Psoas muscle (tissue), 8 donors: ENCODE measurements at places on chromosomes 4 and X.
A peak's percentile ranks its signal among the peaks of the same experiment; 100 is the strongest.

- H3K4me1 ChIP-seq: no peaks in the 10 kb centered on the region
- DNase-seq: no peak
- peak overlapping the region; percentile 11 for H3K27ac ChIP-seq
- H3K27me3 ChIP-seq: no peaks in the 10 kb centered on the region
- H3K4me3 ChIP-seq: no peak overlapping the region
- no peaks in the 10 kb centered on the region for H3K36me3 ChIP-seq
Observed at GRCh38 chr4:77852892-77853495, 9.6 kb upstream of the MRPL1 start.

GRCh38 chr4:31160146-31160545 is 440.0 kb downstream of the PCDH7 start:
- no peak for DNase-seq
- no peaks in the 10 kb centered on the region for H3K36me3 ChIP-seq
- no peaks in the 10 kb centered on the region for H3K27me3 ChIP-seq
- no peaks in the 10 kb centered on the region for H3K4me1 ChIP-seq

GRCh38 chrX:87434618-87435017 is 83.0 kb upstream of the KLHL4 start:
- H3K4me3 ChIP-seq: no peak overlapping the region
- no peaks in the 10 kb centered on the region for H3K27me3 ChIP-seq
- H3K27ac ChIP-seq: no peak overlapping the region
- no peak for DNase-seq
- no peaks in the 10 kb centered on the region for H3K4me1 ChIP-seq
- H3K36me3 ChIP-seq: no peaks in the 10 kb centered on the region

- H3K36me3 ChIP-seq: peaks cover 69% of the 10 kb centered on the region
- H3K4me1 ChIP-seq: no peaks in the 10 kb centered on the region
- H3K4me3 ChIP-seq: no peak overlapping the region
Observed at GRCh38 chr4:75477201-75477600, 37.0 kb downstream of the RCHY1 start.

- peak overlapping the region; percentile 83 for H3K4me3 ChIP-seq
- peaks cover 37% of the 10 kb centered on the region for H3K4me1 ChIP-seq
- no peaks in the 10 kb centered on the region for H3K36me3 ChIP-seq
- H3K27me3 ChIP-seq: no peaks in the 10 kb centered on the region
- peak overlapping the region; percentile 95 for H3K27ac ChIP-seq
Observed at GRCh38 chr4:145619639-145619996, 433 bp downstream of the MMAA start.

DNA sequence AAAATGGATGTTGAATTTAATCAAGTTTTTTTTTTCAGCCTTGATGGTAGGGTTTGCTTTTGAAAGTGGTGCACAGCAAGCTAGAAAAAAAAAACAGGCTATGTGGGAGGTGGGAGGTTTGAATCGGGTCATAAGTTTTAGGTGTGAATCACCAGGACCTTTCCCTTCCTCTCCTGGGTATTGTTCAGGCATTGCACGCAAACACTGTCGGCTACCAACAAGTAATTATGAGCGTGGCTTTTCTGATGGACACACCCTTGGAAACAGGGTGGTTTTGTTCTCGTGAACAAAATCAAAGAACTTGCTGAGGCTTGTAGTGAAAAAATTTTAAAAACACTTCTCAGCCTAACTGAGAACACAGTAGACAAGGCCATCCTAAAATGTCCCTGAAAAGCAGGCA is 18.1 kb downstream of the PIR start:
- H3K36me3 ChIP-seq: no peaks in the 10 kb centered on the region
- no peaks in the 10 kb centered on the region for H3K4me1 ChIP-seq
- H3K27me3 ChIP-seq: no peaks in the 10 kb centered on the region
- H3K27ac ChIP-seq: no peak overlapping the region
- no peak for DNase-seq

- H3K4me1 ChIP-seq: no peaks in the 10 kb centered on the region
- no peak overlapping the region for H3K4me3 ChIP-seq
- DNase-seq: no peak
- no peaks in the 10 kb centered on the region for H3K36me3 ChIP-seq
Observed at GRCh38 chrX:125627676-125628075, 308.0 kb downstream of the TEX13C start.

GRCh38 chr4:52093466-52093865 is 42.4 kb downstream of the SPATA18 start:
- no peak overlapping the region for H3K27ac ChIP-seq
- H3K27me3 ChIP-seq: no peaks in the 10 kb centered on the region
- H3K36me3 ChIP-seq: no peaks in the 10 kb centered on the region
- no peak for DNase-seq

GRCh38 chr4:113776679-113777078 is 15.1 kb upstream of the CAMK2D start:
- H3K27ac ChIP-seq: no peak overlapping the region
- no peaks in the 10 kb centered on the region for H3K27me3 ChIP-seq
- no peak for DNase-seq
- no peaks in the 10 kb centered on the region for H3K36me3 ChIP-seq
- H3K4me3 ChIP-seq: no peak overlapping the region
- H3K4me1 ChIP-seq: no peaks in the 10 kb centered on the region

DNA sequence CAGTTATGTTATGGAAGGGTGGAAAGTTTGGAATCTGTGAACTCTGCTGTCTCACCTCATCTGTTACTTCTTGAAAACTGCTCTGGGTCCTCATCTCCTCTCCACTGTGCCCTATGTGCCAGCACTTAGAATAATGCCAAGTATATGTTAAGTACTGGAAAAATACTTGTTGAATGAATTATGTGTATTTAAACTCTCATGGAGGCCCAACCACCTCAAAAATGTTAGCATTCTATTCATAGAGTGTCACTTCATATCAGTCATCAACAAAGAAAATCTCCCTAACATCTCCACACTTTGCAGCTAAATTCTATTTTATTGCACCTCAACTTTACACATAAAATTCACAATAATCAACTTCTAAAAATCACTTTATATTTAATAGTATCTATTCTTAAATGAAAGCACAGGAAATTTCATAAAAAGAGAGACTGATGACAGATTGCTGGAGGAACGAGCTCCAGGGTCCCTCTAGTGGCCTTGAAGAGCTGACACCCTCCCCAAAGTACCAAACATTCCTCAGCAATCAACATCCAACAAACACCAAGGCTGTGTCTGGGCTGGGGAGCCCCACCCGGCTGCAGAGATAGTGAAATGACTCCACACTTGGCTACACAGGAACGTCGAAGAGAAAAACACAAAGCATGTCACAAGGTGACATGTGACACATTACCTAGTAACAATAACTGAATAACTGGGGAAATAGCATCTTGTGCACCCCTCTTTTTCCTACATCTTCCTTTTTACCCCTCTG is 45.8 kb downstream of the SLC39A8 start:
- H3K27ac ChIP-seq: no peak overlapping the region
- no peak overlapping the region for H3K4me3 ChIP-seq
- no peaks in the 10 kb centered on the region for H3K36me3 ChIP-seq
- no peaks in the 10 kb centered on the region for H3K27me3 ChIP-seq
- H3K4me1 ChIP-seq: no peaks in the 10 kb centered on the region
- DNase-seq: no peak

DNA sequence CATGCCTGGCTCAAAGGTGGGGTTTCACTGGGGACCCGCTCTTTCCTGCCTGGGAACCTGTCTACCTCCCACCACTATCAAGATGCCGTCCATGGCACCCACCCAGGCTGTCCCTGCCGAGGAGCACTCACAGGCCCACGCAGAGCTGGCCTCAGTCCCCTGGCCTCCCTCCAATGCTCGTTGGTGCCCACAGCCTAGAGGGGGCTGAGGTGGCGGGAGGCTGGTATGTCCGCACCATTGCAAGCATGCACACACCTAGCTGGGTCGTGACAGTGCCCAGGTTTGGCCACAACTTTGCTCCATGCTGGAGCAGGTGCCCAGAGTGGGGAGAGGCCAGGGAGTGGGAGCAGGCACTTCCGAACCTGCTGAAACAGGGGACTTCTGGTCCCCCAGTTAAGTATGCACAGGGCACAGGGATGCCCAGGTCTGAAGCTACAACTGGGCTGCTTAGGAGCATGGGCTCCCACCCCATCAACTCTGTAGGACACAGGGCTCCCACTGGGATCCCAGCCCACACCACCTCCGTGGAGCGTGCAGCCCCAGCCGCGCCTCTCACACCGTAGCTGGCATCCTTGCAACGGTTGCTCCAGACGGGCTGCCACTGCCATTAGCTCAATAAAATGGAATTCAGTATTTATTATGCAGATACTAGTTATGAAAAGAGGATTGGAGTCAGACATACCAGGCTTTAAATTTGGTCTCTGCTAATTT is 1376.1 kb upstream of the TENM3 start:
- H3K4me1 ChIP-seq: no peaks in the 10 kb centered on the region
- H3K36me3 ChIP-seq: no peaks in the 10 kb centered on the region
- no peaks in the 10 kb centered on the region for H3K27me3 ChIP-seq
- H3K27ac ChIP-seq: no peak overlapping the region
- DNase-seq: no peak

- H3K4me1 ChIP-seq: no peaks in the 10 kb centered on the region
- no peak overlapping the region for H3K27ac ChIP-seq
- no peak overlapping the region for H3K4me3 ChIP-seq
- no peak for DNase-seq
Observed at GRCh38 chrX:12390301-12390700, 252.0 kb downstream of the FRMPD4 start.

- no peak overlapping the region for H3K4me3 ChIP-seq
- no peak for DNase-seq
- no peaks in the 10 kb centered on the region for H3K4me1 ChIP-seq
- no peaks in the 10 kb centered on the region for H3K27me3 ChIP-seq
- no peaks in the 10 kb centered on the region for H3K36me3 ChIP-seq
Observed at GRCh38 chrX:118698516-118699170, 28.8 kb upstream of the IL13RA1 start.

GRCh38 chrX:115894087-115894486 is 276.5 kb upstream of the AGTR2 start:
- no peaks in the 10 kb centered on the region for H3K4me1 ChIP-seq
- H3K36me3 ChIP-seq: no peaks in the 10 kb centered on the region
- H3K4me3 ChIP-seq: peak overlapping the region; percentile 64
- no peaks in the 10 kb centered on the region for H3K27me3 ChIP-seq

DNA sequence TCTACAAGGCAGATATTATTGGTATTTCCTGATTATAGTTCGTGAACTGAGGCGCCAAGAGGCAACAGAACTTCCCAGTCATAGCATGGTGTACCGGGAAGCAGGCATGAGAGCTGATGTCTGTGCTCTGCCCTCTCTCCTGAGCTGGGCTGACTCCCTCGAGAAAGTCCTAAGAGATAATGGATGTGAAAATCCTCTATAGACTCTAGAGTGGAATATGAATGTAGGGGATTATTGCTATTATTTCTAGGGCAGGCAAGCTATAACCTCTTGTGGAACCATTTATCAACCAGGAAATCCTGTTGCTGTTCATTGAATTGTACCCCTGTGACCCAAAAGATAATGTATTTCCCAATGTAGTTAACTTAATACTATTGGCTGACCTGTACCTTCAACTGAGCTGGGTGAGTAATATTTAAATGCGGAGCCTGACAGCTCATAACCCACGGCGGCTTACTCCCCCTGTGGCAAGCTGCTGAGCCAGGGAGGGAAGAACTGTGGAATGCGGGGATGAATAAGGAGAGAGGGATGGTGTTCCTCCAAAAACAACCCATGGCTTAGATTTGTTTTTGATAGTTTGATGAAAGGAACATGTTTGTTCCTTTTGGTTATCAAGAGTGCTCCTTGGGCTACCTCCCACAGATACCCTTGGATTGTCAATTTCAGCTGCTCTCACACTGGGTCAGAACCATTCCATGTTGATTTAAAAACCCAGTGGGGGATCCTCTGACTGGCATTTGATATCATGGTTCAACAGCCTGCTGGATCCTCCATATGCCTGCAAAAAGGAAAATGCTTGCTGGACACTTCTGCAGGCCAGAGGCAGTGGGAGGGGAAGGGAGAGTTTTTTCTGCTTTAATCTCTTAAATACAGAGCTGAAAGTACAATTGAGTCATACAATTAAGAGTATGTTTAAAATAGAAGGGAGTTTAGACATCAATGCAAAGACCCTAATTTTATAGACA is 339.0 kb upstream of the BOD1L1 start:
- H3K4me1 ChIP-seq: no peaks in the 10 kb centered on the region
- H3K36me3 ChIP-seq: no peaks in the 10 kb centered on the region
- H3K27me3 ChIP-seq: no peaks in the 10 kb centered on the region

- no peak overlapping the region for H3K27ac ChIP-seq
- no peak for DNase-seq
- no peaks in the 10 kb centered on the region for H3K4me1 ChIP-seq
- H3K36me3 ChIP-seq: no peaks in the 10 kb centered on the region
- H3K27me3 ChIP-seq: no peaks in the 10 kb centered on the region
Observed at GRCh38 chr4:152454398-152455011, 81.4 kb downstream of the FBXW7 start.

DNA sequence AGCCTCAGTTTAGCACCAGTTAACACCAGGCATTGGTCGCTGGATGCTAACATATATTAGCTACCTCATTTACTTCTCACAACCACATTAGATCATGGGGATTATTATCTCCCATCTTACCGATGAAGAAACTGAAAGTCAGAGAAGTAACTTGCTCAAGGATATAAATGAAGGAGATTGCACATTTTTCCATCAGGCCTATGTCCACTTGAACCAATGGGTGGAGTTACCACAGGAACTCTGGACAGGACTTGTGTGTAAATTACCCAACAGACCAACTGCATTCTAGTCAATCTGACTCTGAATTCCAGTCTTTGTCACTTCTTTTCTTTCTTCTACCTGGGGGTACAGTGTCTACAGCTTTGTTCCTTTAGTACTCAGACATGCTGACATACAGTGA is 1.8 kb downstream of the LNX1 start:
- DNase-seq: no peak
- no peak overlapping the region for H3K27ac ChIP-seq
- H3K4me1 ChIP-seq: peaks cover 2% of the 10 kb centered on the region
- H3K27me3 ChIP-seq: no peaks in the 10 kb centered on the region

DNA sequence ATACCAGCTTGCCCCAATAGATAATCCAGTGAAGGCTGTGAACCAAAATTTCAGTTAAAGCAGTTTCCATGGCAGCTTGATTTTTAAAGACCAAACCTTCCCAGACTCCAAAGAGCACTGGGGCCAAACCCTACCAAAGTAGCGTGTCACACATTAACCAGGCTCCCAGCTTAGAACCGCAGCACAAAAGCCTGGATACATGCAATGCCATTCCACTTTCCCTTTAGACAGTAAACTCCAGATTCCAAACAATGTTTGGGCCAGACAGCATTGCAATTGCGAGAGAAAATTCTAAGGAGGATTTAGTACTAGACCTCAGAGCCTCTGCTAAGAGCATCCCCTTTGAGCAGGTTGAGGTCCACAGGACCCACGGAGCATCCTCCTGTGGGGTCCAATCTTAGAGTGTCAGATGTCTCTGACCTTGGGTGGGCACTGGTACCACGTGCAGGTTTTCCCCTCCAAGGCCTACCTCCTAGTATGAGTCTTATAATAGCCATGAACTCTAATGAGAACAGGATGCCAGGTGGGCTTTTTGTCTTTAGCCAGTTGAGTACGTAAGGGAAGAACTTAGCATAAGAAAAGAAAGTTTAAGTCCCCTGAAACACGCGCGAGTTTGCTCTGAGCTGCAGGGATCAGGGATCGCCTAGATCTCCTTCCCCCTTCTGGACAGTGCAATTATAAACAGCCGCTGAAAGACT is 38.8 kb downstream of the MGARP start:
- H3K36me3 ChIP-seq: no peaks in the 10 kb centered on the region
- H3K27me3 ChIP-seq: no peaks in the 10 kb centered on the region
- peaks cover 15% of the 10 kb centered on the region for H3K4me1 ChIP-seq
- H3K4me3 ChIP-seq: no peak overlapping the region
- H3K27ac ChIP-seq: no peak overlapping the region
- no peak for DNase-seq

- H3K4me3 ChIP-seq: no peak overlapping the region
- no peaks in the 10 kb centered on the region for H3K36me3 ChIP-seq
- DNase-seq: peak; percentile 83
- H3K27ac ChIP-seq: no peak overlapping the region
- no peaks in the 10 kb centered on the region for H3K27me3 ChIP-seq
- peaks cover 17% of the 10 kb centered on the region for H3K4me1 ChIP-seq
Observed at GRCh38 chr4:7843831-7844593, 95.6 kb downstream of the AFAP1 start.
